Inflammatory macrophage treated with lipopolysaccharide for 4 hours (primary cell): ENCODE measurements at places on chromosomes 12 and 14.

- DNase-seq = no peak
Observed at GRCh38 chr14:54355698-54356097, 41.1 kb upstream of the CDKN3 start.

GRCh38 chr12:112978163-112979040 lies at the start of gene OAS2:
TSS of gene OAS2 (plus strand) at chr12:112978519. CDS start at chr12:112978609, 90 bp downstream.
- peak; percentile 99 for DNase-seq

DNA sequence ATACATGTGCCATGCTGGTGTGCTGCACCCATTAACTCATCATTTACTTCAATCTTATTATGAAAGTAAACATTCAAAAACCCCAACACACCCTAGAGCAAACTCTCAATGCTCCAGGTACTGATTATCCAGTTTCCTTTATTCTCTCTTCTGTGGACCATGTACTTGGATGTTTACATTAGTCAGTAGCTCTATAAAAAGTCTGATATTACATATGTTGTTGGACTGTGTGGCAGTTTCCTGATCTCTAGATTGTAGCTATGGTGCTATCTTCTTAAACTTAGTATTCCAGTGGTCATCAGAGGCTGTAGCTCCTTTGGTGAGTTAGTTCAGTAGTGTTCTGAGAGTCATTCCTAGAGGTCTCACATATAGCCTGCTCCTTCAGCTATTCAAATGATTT lies 25.1 kb upstream of the ITGA5 start:
- DNase-seq = no peak

DNA sequence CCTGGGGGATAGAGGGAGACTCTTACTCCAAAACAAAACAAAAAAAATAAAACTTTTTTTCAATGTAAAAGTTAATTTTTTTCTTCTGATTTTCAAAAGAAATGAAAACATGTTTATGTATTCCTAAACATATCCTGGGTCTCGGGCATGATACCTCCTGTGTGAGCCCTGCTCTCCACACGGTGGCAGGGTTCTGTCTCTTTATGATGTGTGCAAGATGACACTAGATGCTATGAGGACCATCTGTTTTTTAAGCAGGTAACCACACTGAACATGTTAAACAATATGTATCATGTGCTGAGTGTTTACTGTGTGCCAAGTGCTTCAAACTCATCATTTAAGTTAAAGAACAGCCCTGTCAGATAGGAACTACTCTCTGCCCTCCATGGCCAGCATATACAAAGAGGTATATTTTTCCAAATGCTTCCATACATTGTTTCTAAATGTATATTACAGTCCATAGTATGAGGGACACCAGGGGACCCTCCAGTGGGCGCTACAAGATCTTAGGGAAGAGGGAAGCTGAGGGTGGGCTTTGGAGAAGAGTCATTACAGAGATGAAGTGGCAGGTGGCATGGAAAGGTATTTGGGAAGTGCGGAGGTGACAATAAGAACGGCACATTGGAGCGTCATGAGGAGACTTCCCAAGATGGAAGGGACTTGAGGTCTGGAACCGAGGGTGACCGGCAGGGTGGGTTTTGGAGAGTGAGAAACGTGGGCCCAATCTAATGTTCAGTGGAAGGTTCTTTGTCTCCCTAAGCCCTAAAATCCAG lies 28.5 kb downstream of the FOS start:
- no peak for DNase-seq

- no peak for DNase-seq
Observed at GRCh38 chr12:85633491-85633890, 202.7 kb downstream of the RASSF9 start.

- no peak for DNase-seq
Observed at GRCh38 chr14:34971801-34972200, 11.0 kb upstream of the SRP54 start.

DNA sequence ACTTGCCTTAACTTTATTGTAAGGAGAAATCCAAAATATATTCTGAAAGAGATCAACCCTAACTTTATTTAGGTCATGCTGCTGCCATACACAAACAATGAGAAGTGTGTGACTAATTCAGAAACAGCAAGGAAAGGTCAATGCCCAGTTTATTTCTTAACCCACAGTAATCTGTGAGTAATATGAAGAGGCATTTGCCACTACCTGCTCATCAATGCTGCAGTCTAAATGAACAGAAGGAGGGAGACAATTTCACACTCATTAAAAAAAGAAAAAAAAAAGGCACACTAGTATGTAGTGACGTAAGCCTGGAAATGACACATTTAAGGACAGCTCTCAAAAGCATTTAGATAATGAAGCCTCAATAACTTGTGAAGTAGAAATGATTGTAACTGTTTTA lies 90.5 kb upstream of the FOXN3 start:
- peak; percentile 66 for DNase-seq

DNA sequence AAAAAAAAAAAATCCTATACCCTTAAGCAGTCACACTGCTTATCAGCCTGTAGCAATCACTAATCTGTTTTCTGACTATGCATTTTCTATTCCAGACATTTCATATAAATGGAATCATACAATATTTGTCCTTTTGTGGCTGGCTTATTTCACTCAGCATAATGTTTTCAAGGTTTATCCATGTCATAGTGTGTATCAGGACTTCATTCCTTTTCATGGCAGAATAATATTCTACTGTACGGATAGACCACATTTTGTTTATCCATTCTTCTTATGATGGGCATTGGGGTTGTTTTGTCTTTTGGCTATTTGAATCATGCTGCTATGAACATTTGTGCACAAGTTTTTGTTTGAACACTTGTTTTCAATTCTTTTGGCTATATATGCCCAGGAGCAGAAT lies 8.6 kb upstream of the KSR2 start:
- DNase-seq = no peak

- DNase-seq = no peak
Observed at GRCh38 chr14:21902561-21903181, 229.1 kb upstream of the OR4E1 start.

DNA sequence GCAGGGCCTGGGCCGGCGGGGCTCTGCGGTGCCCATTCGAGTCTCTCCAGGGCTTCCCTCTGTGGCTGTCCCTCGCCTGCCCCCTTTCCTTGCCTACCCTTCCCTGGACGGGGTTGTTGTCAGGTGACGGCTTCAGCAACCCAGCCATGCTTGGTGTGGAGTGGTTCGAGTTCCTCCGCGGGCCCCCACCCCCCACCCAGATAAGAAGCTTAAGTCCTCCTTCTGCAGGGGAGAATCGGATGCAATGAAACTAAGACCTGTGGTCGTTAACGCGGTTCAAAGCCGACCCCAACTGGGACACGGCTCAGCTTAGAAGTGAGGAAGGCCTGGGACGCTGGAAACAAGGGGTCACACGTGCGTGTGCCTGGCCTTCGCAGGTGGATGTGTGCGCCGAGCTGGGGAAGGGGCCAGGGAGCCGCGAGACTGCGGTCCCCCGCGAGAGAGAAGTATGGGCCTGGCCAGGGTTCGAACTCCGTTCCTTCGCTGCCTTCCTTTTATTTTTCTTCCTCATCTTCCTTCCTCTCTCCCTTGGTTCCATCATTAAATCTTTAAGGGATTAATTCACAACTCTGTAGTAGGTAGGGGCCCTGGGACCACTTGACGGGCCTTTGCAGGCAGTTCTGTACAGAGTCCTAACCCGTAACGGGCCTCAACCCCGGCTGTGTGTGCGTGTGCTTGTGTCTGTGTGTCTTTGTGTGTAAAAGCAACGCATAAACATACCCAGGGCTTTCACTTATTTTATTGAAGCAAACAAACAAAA lies 3.5 kb downstream of the TTC6 start:
- DNase-seq = no peak
